Brain microvascular endothelial cell (primary cell): ENCODE measurements at places on chromosomes 2 and 18.
A peak's percentile ranks its signal among the peaks of the same experiment; 100 is the strongest.

- no peak for DNase-seq
Measured at GRCh38 chr2:185583058-185583816, 155.4 kb upstream of the FSIP2 start.

GRCh38 chr2:177326005-177326404 lies 61.5 kb upstream of the NFE2L2 start:
- DNase-seq: no peak

DNA sequence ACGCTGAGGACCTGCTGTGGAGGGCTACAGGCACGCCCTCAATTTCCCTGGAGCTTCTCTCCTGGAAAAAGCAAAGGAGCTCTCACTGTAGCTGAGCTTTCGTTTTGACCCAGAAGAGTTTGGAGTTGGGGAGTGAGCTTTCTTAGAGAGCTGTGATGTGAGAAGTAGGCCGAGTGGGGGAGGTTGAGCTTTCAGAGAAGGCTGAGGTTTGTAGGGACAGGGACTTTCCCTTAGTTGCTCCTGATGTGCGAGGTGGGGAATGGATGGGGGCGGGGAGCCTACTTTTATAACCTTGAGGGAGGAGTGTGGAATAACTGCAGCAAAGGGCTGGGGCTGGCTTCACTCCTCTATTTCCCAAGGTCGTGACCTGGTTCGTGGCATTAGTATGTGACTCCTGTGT lies 47.1 kb downstream of the ZNF532 start:
- peak; percentile 45 for DNase-seq

DNA sequence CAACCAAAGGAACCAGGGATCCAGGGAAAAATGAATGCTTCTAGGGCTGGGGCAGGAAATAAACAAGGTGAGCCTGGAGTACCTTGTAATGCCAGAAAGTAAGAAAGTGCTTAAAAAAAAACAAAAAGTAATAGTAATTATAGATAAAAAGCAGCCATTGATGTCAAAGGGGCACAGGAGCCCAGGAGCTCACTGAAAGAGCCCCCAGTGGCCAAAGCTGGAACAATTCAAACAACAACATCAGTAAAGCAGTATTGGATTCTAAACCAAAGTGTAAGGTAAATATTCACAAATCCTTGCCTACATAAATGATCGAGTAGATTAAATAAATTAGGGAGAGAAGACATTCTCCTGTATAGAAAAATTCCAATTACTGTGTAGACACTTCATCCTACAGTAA lies 114.3 kb upstream of the ARL4C start:
- DNase-seq: no peak

- DNase-seq: no peak
Measured at GRCh38 chr18:48784656-48785055, 166.1 kb downstream of the SMAD7 start.

GRCh38 chr2:33812707-33813106 lies 213.6 kb upstream of the FAM98A start:
- DNase-seq: no peak

DNA sequence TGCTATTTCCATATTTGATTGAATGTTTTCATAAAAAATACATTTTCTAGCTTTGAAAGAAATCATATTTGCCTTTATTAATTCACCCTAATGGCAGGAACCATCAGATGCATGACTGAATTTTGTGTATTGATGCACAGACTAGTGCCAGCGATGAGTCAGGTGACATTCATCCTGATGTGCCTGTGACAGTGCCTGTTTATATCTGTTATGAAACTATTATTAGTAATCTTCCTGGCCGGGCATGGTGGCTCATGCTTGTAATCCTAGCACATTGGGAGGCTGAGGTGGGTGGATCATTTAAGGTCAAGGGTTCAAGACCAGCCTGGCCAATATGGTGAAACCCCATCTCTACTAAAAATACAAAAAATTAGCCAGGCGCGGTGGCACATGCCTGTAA lies 170.0 kb downstream of the TSN start:
- DNase-seq: no peak

DNA sequence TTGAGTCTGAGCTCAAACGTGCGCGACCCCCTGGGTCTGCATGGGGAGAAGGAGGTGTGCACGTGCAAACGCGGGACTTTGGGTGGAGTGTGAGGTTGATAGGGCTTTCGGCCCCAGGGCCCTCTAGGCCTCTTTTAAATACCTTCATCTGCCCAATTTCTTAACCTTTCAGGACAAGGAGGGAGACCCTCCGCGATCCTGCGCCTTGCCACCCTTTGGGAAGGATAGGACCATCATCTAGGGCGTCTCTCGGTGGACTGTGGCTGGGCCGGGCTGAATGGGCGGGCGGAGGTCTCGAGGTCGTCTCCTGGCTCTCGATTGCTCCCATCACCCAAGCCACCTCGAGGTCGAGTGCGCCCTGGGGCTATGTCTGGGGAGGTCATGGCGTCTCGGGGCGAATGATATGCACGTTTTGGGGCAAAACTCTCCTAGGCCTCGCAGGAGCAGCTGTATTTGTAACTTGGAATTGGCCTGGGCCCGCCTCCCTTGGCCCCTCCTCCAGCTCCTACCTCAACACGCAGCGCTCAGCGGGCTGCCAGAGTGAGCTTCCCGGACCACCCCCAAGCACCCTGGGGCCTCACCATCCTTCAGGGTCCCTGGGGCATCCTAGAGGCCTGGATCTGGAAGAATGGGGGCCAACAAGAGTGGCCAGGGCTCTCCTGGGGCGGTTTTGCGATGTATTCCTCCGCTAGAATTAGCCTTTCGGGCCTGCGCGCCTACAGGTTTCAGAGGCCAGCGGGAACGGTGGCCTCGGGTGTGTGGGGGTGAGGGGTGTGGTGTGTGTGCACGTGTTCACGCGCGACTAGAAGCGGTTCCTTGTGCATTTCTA lies 8.7 kb upstream of the SIX3 start:
- DNase-seq: no peak

DNA sequence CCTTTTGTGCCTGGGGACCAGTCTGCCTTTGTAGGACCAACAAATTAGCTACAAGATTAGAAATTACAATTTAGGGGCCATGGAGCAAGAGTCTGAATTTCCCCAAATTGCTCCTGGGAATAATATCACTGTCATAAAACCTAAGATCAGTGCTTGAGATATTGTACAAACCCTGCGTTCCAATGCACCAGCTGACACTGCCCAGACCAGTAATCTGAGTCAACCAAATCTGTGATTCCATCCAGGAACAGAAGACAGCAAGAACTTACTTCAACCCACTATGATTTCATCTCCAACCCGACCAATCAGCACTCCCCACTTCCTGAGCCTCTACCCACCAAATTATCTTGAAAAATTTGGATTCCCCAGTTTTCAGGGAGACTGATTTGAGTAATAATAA lies 1305.0 kb upstream of the NRXN1 start:
- DNase-seq: no peak

- DNase-seq: no peak
Measured at GRCh38 chr2:161146209-161146775, 13.9 kb upstream of the TANK start.

DNA sequence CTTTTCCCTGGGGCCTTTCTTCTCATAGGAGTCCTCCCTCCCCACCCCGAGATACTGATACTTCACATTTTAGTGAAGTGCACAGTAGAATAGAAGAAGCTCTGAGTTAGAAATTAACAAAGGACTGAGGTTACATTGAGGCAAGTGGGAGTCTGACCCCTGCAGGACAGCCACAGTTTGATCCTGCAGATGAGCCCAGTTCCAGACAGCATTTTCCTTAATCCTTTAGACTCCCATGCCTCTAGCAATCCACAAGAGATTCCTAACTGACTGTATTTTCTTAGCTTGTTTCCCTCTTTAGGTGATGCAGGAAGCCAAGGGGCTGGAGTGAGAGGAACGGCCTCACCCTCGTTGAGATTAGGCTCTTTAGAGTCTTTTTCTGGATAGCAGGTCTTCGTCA lies 204.0 kb downstream of the CYRIA start:
- DNase-seq: no peak

GRCh38 chr2:167787021-167787420 lies 460.4 kb downstream of the STK39 start:
- no peak for DNase-seq

GRCh38 chr2:102504833-102505232 lies 31.8 kb downstream of the SLC9A4 start:
- DNase-seq: no peak

DNA sequence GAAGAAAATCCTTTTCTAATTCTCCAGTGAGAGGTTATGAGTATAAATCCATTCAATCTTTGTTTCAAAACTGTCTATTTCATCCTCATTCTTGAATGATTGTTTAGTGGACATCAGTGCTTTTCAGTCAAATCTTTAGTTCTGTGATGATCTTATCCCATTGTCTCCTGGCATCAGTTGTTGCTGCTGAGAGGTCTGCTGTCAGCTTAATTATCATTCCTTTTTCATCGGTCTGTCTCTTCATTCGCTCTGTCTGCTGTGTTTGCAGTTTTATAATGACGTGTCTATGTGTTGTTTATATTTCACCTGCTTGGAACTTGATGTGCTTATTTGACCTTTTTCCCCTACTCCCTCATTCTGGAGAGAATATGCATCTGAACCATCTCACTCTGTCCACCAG lies 69.2 kb upstream of the GLI2 start:
- no peak for DNase-seq

DNA sequence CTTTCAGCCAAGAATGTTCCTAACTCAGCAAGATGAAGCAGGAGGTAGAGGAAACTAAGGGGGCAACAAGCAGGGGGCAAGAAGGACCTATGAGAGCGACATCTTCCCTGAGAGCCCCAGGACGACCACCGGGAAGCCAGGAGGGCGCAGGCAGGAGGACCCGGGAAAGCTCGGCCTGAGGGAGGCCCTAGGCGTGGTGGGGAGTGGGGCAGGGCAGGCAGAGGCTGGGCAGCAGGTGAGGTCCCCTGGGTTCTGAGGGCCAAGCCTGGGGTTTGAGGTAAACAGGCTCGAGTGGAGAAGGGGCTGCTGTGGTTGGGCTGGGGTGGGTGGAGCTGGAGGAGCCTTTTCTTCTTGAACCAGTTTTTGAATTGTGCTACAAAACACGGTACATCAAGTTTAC lies 1.3 kb upstream of the ALPI start:
- no peak for DNase-seq

DNA sequence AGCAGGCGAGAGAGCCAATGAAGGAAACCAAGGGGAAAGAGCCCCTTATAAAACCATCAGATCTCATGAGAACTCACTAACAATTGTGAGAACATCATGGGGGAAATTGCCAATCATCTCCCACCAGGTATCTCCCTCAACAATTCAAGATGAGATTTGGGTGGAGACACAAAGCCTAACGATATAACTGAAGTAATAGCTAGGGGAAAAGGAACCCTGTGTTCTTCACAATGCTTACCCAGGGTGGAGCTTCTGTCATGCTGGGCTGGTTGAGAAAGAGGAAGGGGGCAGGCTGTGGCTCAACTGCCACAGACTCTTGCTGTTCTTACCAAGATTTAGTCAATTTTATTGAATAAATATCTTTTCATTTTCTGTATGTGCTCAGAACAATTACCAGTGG lies 392.1 kb upstream of the HS6ST1 start:
- no peak for DNase-seq

GRCh38 chr2:103009871-103010270 lies 248.0 kb downstream of the TMEM182 start:
- no peak for DNase-seq

DNA sequence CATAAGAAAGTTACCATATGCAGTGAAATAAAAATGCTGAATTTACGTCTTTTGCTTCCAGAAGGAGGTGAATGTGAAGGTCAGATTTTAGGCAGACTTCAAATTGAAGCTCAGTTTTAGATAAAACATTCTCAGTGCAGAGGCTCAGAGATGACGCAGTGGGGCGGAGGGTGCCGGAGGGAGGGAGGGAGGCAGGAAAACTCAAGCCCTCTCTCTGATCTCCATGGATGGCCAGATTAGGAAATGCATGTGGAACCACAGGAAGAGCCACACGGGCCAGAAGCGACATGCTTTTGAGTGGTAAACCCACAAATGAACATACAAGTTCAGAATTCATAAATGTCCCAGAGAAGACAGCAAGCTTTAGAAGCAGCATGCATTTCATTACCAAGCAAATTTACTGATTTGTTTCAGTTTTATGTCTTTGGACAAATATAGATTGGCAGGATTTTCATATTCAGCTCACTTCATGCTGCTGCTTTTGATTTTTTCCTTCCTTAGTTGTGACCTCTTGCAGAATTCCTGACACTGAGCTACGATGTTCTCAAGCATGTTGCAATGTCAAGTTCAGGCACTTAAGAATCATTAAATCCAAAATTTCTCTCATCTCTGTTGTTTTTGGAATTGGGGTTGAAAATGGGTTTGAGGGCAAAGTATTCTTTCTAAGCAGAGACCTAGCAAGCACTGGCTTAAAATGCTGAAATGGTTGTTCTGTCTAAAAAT lies 29.7 kb upstream of the APCDD1 start:
- no peak for DNase-seq

GRCh38 chr2:110107092-110108079 lies 8.2 kb downstream of the MALL start:
- no peak for DNase-seq

- DNase-seq: no peak
Measured at GRCh38 chr2:200184748-200185627, 121.5 kb upstream of the SPATS2L start.

GRCh38 chr2:105432749-105433148 lies 33.9 kb upstream of the FHL2 start:
- DNase-seq: no peak

- peak; percentile 17 for DNase-seq
Measured at GRCh38 chr2:226114436-226114835, 685.2 kb downstream of the IRS1 start.

DNA sequence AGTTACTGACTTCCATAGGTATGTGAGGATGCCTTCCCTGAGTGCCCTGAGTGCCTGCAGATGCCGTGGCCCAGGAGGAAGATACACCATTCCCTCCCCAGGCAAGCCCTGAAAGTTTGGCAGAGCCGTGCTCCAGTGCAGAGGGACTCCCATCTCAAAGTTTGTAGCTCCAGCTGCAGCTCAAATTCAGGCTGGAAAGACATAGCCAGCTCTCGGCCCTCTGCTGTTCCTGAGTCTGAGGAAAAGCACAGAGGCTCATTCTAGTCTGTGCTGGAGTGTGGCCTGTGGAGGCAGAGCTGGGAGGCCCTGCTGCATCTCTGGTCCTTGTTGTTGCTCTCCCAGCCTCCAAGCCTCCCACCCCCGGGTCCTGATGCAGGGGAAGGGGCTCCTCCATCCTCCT lies 15.9 kb upstream of the TPO start:
- no peak for DNase-seq

DNA sequence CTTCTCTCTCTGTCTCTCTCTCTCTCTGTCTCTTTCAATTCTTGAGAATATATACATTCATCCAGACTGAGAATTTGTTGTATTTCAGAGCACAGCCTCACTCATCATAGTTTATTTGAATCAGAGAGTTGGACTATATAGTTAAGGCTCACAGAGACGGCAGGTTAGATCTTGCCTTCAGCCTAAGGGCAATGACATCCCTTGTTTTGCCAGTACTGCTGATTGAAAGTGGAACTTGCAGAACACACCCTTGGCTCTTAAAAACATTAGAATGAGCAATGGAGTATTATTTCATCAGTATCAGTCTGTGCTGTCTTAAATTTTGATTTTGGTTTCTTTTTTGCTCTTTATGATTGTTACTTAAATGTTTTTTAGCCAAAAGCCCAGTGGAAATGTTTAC lies 62.0 kb upstream of the DSG1 start:
- no peak for DNase-seq

- no peak for DNase-seq
Measured at GRCh38 chr2:100909534-100910081, 89.7 kb downstream of the NPAS2 start.
